ENCODE measurements at places on chromosomes 13 and 19.

DNA sequence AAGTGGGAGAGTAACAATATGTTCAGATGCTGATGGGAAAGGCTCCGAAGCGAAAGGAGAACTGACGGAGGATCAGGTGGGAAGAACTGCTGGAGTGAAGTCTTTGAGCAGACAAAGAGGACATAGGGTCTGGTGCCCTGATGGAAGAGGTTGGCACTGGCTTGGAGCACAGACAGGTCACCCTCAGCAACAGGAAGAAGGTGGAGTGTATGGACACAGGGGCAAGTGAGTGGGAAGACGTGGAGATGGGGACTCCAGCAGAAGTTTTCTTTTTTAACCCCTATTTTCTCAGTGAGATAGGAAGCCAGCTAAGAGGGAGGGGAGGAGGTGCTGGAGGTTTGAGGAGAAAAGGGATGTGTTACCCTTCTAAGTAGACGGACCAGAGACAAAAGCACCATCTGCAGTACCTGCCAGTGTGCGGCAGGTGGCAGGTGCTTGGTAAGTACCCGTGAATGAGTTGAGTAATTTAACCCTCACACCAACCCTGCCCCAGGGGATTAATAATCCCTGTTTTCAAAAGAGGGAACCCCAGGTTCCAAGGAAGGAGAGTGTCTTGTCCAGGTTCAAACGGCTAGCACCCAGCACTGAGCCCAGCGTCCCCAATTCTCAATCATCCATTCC lies 11.2 kb downstream of the HAS1 start:
- no peak for DNase-seq

DNA sequence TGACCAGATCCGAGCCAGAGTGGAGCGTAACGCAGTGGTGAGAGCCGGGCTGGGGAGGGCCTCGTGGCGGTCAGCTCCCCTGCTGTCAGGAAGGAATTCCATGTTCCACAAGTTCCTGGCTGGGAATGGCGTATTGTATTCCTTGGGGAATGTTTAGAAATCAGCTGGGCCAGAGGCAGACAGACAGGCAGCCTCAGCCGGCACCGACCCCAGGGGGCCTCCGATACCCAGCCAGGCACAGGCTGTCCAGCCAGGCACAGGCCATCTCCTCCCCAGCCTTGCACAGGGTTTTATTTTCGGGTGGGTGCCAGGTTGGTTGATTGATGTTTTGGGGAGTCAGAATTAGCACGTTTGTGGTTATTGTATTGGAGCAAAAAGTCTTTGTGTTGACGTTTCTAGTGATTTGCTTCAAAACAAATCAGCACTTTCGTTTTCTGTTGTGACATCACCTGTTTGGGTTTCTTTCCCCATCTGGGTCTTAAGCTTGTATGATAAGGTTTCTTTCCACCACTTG lies 126.6 kb upstream of the MCF2L start:
- peak; percentile 70 for DNase-seq

DNA sequence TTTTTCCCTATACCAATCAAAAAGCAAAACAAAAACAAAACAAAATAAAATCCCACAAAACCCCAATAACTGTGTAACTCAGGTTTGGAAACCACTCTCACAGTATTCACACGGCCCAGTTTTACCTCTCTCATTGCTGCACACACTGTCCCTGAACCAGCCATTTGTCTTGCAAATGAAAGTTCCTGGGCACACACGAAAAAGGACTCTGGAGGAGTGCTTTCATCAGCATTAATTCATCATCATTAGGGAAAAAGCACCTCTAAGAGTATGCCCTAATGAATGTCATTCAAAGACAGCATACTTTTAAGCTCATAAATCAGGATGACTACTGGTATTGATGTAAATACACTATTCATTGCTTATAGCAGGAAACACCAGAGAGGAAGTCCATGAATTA lies 306.3 kb downstream of the DNAJC15 start:
- no peak for DNase-seq

DNA sequence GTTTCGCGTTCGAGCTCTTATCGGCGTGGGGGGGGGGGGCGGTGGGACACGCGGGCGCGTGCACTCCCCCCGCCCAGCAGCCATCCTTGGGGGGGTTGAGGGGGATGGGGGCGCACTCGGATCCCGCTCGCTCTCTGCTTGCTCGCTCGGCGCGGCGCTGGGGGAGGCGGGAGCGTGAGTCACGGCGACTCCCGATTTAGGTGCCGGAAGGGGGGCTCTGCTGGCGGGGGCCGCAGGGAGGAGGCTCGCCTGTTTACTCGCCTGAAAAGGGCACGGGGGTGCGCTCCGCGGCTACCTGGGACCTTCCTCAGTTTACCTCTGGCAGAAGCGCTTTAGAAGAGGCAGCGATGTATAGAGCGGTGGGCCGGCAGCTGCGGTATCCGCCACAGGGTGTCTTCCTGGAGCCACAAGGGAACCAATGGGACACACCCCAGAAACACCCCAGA lies 1.1 kb upstream of the PDE4A start:
- no peak for DNase-seq

GRCh38 chr13:62209529-62209928 lies 793.9 kb upstream of the PCDH20 start:
- DNase-seq, result no peak

DNA sequence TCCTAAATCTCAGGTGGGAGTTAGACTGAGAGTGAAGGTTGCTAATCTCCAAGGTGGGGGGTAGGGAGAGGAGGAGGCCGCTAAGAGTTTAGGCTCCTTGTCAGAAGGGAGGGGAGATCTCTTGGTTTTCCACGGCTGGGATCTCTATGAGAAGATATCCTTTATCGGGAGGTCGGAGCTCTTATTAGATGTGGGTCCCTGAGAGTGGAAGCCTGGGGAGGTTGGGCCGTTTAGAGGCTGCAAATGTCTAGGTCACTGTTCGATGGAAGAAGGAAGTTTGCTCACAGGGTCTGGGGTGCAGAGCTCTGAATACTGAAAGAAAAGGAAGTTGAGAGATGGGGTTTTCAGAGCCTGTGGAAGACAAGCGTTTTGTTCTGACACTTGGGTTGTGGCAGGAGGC lies 3.8 kb downstream of the MYADM start:
- DNase-seq, result no peak

DNA sequence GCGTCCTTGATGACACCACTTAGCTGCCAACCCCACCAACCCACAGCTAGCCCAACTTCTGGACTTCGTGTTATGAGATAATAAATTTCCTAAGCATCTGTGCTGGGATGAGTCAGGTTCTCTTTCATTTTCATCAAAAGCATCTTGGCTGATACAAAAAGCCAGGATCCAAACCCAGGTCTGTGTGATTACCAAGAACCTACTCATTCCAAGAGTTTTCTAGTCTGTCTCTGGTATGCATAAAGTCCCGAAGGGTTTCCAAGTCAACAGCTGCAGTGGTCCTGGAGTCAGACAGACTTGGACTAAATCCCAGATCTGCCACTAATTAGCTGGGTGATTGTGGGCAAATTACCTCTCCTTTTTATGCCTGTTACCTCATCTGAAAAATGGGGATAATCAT lies 55.5 kb upstream of the SERP2 start:
- no peak for DNase-seq

- no peak for DNase-seq
Measured at GRCh38 chr13:40383132-40383531, 283.3 kb downstream of the FOXO1 start.

DNA sequence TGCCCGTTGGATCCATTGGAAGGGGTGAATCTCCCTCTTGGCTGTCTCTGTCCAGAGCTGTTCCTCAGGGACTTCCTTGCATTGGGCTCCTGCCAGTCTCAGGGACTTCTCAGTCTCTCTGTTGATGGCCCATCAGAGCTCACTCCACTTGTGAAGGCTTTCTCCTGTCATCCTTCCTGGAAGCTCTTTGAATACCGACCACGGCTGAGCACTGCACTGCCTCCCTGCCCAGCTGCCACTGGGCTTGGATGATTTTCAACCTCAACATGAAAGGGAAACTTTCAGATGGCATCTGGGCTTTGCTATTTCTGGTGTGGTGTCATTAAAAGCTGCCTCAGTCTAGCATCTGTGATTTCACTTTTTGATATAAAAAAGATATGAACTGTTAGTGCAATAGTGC lies 66.1 kb upstream of the ANKRD10 start:
- no peak for DNase-seq

GRCh38 chr13:55999709-56000108 lies 1141.0 kb upstream of the PRR20A start:
- no peak for DNase-seq

DNA sequence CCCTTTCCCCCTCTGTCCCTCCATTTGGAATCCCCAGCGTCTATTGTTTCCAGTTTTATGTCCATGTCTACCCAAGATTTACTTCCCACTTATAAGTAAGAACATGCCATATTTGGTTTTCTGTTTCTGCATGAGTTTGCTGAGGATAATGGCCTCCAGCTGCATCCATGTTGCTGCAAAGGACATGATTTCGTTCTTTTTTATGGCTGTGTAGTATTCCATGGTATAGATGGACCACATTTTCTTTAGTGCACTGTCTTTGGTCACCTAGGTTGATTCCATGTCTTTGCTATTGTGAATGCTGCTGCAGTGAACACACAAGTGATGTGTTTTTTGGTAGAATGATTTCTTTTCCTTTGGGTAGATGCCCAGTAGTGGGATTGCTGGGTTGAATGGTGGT lies 3.8 kb downstream of the ZNF555 start:
- no peak for DNase-seq

DNA sequence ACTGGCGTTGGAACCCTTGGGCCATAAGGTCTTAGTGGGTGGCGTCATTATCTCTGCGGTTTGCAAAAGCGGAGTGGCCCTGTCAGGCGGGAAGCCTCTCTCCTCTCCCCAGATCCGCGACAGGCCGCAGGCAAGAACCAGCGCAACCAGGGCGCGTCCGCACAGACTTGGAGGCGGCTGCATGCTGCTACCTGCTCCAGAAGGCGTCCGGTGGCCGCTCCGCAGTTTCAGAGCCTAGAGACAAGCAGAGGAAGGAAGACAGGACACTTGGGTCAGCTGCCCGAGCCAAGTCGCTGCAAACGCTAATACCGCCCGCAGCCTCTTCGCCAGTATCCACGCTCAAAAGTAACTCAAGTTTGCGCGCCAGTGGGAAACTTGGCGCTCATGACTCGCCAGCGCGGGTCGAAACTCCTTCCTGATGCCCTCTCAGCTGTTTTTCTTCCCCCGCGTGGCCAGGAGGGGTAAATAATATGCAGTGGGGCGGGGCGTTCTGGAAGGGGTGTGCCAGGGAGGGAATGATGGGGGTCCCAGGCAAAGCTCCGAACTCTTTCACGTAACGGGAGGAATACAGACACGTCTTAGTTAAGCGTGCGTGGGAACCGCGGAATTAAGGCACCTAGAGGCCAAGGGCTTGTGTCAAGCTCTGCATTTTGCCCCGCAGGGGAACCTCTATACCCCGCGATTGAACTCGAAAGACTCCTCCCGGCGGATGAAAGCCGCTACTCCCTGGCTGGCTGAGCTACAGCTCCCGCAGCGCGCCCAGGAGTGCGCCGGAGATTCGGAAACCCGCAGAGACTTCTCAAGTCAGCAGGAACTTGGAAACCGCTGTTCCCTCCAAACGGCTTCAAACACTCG lies at the start of gene EDNRB:
TSS of gene EDNRB (minus strand) at position 441 of the 855 bp plus-strand sequence. CDS start at position 183, 258 bp downstream.
- DNase-seq, result peak; percentile 67

GRCh38 chr13:44908266-44908665 lies 81.0 kb downstream of the NUFIP1 start:
- DNase-seq, result no peak

DNA sequence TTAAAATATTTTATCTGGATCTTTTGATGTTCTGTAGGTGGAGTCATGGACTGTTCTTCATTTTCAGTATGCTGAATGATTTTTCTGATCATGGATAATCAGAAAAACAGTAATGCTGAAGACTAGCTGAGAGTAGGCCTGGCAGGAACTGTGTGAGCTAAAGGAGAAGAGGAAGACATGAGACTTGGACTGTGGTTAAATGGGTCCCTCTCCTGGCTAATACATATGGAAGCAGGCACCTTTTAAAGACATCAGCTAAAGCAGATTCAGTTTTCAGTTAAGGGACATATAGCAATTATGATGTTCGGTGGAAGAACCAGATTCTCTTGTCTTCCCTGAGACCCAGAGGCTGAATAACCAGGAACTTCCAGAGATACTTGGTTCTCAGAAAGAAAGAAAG lies 169.4 kb downstream of the OLFM4 start:
- no peak for DNase-seq

DNA sequence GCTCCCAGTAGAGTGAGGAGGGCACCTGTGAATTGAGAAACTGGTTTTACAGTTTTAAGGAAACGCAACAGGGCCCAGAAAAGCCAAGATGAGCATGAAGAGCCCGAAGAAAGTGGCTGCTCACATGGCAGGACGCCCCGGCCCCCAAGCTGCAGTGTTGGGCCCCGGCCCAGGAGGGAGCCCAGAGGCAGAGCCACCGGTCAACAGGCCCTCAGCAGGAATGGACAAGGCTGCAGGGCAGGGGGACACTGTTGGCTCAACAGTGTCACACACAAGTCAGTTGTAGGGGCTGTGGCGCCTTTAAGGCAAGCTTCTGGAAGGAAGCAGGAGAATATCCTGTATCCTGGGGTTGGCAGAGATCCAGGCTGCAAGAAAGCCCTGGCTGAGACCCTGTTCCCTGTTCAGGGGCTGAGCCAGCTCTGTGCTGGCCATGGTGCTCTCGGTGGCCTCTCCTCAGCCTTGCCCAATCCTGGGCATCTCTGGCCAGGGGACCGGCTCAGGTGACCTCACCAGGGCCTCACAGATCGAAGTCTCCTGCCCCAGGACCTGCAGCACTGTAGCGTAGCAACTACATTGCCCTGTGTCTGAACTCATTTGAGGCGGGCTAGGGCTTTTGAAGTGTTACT lies 28.0 kb downstream of the UPF1 start:
- no peak for DNase-seq

GRCh38 chr19:48512504-48513288 lies 1.1 kb upstream of the LMTK3 start:
- DNase-seq, result no peak

DNA sequence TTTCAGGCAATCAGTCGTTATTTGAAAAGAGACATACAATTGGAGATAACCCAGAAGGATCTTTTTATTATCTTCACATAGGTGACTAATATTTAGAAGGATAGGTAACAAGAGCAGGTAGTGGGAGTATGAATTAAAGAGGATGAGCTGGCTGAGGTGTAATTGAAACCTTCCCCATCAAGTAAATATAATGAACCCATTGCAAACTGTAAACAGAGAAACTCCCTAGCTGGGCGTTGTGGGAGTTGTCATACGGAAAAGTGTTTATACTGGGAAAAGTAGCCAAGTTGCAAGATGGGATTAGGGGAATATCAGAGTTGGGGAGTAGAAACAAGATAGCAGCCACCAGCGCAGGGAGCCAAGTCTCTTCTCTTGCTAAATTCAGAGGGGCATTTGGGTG lies 448.4 kb downstream of the COG6 start:
- DNase-seq, result no peak

DNA sequence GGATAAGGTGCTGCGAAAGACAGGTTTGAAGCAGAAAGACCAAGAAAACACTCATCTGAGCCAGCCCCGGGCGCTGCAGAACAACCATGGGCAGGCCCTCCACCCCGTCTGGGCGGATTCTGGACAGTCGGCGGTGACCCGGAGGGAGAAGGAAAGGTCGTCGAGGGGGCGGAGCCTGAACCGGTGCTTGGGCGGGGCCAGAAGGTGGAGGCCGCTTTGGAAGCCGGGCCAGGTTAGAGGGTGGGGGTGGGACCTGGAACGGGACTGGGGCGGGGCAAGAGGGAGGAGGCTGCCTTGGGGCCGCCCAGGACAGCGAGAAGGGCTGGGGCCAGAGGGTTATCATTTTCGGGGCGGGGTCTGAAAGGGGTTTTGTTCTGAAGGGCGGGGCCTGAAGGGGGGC lies 5.0 kb upstream of the ZNF765 start:
- DNase-seq, result no peak
